ENCODE measurements at places on chromosomes 12 and 14. TPM values are rescaled to one million over a fixed set of nuclear protein-coding genes. Genes with fewer than 3 reads are reported as not detected.
A peak's percentile ranks its signal among the peaks of the same experiment; 100 is the strongest.

The IL31 gene
- total RNA-seq = not detected

The STXBP6 gene
- 3.9 TPM for total RNA-seq

The KERA gene
- total RNA-seq = not detected

The RNASE3 gene
- total RNA-seq = 0.38 TPM

The SCNN1A gene
- 452 TPM for total RNA-seq

The CYP46A1 gene
- total RNA-seq = 0.82 TPM

The P2RX2 gene
- 0.19 TPM for total RNA-seq

The KRT71 gene
- total RNA-seq = not detected

DNA sequence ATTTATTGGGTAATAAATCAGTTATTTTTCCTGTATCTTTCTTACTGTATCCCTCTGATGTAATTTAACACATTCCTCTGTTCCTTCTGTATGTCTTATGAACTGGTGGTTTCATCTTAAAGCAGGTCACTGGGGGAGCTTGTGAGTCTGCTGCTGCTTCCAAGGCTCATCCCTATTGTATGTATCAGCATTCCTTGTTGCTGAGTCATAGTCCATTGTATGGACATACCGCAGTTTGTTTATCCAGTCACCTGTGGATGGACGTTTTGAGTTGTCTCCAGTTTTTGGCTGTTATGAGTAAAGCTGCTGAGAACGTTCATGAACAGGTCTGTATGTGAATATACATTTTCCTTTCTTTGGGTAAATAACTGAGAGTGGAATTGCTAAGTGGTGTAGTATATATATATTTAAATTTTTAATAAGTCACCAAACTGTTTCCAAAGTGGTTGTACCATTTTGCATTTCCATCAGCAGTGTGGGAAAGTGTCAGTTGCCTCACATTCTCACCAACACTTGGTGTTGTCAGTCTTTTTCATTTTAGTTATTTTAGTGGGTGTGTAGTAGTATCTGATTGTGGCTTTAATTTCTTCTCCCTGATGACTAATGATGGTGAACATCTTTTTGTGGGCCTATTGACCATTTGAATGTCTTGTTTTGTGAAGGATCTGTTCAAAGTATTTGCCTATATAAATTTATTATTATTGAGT, 82.7 kb downstream of the BEGAIN start:
- DNase-seq = no peak

- DNase-seq = no peak
Observed at GRCh38 chr12:99137124-99137855, 492.2 kb downstream of the APAF1 start.

GRCh38 chr12:56933826-56934625, at the start of gene SDR9C7:
Gene SDR9C7, minus strand, starts transcription at chr12:56934408. Its CDS starts 147 bp downstream, at chr12:56934261.
- no peak for DNase-seq

DNA sequence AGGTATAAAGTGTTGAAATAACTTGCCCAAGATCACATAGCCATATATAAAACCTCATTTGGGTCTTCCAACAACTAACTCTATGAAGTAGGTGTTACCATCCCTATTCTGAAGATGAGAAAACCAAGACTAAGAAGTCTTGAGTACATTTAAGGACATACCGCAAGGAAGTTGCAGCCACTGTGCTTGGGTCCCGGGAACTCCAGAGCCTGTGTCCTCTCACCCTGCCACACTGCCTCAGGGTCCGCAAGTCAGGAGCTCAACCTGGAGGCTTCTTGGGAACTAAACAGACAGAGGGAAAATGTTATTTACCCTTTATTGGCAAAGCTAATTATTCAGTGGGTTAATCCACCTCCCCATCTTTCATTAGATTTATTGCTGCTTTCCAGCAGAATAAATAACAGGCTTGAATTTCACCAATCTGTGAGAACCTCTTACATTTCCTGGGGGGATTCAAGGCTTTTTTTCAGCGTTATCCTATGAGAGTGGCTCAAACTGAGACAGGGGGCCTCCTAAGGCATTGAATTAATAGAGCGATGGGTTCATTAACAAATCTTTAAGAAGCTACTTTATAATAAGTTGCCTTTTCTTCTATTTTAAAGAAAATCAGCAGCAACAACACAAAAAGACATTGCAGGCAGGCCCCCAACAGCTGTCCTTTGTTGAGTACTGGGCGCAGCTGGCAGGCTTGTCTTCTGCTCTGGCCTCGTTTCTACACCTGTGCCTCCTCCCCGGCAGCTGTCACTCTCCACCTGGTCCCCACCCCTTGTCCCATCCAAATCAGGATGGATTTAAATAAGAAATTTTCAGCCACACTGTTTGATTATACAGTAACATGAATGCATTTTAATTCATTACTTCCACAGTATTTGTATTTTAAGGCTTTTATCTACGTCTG, 25.3 kb downstream of the PHLDA1 start:
- peak; percentile 74 for DNase-seq

DNA sequence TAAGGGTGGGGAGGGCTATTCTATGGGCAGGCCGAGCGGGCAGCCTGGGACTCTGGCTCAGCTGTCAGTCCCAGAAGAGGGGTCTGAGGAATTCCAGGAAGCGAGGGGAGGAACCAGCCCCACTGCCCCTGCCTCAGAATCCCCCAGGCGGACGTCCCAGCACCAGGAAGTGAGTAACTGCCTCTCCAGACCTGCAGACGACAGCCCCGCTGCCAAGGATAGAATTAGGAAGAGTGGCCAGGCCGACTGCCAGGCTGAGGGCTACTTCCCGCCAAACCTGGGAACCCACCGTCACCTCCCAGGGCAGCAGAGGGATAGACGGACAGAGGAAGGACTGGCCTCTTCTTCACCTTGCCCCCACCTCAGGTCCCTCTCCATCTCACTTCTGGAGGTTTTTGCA, 6.7 kb upstream of the BDKRB2 start:
- DNase-seq = no peak

- no peak for DNase-seq
Observed at GRCh38 chr12:103827911-103828391, 13.1 kb downstream of the NT5DC3 start.

DNA sequence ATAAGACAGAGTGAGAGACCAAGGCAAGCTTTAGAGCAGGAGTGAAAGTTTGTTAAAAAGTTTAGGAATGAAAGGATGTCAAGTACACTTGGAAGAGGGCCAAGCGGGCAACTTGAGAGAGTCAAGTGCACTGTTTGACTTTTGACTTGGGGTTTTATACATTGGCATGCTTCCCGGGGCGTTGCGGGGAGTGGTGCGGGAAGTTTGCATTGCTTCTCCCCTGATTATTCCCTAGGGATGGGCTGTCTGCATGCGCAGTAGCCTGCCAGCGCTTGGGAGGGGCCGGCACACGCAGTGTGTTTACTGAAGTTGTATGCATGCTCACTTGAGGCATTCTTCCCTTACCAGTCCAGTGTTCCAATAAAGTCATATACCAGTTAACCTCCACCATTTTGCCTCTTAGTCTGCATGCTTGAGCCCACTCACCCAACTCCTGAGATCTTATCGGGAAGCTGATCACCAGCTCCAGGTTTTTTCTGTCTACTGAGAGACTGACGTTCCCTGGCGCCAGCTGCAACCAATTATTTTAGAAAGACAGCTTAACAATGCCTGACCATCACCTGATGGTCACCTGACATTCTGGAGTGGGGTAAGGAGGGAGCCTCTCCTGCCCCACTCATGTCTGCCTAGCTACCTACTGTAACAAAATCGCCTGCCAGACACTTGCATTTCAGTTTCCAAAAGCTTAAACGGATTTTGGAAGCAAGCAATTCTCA, 53.2 kb downstream of the DACT1 start:
- peak; percentile 66 for DNase-seq

DNA sequence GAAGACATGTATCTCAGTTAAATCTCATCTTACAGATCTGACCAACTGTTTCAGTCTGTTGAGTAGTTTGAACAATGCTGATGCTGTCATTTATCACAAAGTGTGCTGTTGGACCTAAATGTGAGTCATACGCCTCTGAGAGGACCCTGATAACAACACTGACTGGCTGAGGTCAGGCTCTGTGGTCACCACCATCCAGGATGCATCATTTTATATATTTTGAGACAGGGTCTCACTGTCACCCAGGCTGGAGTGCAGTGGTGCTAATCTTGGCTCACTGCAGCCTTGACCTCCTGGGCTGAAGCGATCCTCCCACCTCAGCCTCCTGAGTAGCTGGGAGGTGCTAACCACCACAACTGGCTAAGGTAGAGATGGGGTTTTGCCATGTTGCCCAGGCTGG, 181.0 kb upstream of the RGS6 start:
- no peak for DNase-seq

- DNase-seq = no peak
Observed at GRCh38 chr14:88143810-88144209, 138.9 kb downstream of the GPR65 start.

GRCh38 chr12:27534060-27534764, 10.2 kb downstream of the PPFIBP1 start:
- no peak for DNase-seq

DNA sequence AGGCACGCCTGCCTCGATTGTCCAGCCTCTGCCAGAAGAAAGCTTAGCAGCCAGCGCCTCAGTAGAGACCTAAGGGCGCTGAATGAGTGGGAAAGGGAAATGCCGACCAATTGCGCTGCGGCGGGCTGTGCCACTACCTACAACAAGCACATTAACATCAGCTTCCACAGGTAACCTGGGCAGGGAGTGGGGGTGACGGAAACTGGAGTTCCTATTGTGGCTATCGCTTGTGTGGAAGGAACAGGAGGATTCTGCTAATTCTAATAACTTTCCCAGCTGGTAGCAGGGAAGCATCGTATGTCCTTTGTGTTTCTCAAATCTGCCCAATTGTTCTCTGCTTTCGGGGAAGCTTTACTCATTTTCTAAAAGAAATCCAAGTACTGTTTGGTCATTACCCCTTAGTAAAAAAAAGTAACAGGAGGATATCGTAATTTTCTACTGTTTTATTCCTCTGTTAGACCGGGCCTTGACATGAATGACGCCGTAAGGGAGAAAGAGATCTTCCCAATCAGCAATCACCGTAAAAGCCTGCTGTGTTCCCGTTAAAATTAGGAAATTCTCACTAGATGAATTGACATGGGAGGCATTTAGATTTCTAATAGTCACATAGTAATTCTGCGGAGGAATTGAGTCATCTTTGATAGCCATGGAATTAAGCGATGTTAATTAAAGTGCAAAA, 449 bp downstream of the THAP2 start:
- DNase-seq = no peak

DNA sequence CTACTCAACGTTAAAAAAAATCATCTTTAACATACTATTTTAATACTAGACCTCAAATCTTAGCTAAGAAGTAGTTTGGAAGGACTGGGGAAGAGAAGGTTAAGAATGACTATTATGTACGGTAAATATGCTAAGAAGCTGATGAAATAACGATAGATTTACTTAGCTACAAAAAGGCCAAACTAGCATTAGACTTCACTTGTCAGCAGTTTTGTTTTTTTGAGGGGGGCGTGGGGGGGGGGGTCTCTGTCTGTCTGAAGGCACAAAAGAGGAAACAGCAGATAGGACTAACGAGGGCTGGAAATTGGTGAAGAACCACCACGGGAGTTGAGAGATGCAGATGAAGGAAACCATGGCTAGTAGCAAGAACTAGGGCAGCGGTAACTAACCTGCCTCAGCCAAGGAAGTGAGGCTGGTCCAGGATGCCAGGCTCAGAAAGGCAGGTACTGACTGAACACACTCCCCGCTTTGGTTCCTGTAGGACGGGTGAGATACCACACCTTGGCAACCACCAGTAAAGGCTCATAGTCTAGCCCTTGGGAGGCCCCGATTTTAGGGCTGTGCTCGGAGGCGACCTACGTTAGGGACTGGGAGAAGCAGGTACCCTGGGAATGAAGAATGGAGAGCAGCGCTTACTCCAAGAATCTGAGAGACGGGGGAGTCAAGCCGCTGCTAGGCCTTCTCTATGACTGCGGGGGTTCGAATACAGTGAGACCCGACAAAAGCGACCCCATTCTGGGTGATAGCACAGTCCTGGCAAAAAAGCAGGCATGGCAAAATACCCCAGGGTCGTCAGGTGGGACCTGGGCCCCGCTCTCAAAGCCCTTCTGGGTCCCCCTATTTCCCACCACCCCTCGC, 675 bp downstream of the NEDD8 start:
- no peak for DNase-seq

- DNase-seq = peak; percentile 83
Observed at GRCh38 chr12:106223485-106224354, 24.1 kb downstream of the CKAP4 start.

GRCh38 chr14:44873536-44873935, 88.2 kb downstream of the KLHL28 start:
- DNase-seq = no peak

DNA sequence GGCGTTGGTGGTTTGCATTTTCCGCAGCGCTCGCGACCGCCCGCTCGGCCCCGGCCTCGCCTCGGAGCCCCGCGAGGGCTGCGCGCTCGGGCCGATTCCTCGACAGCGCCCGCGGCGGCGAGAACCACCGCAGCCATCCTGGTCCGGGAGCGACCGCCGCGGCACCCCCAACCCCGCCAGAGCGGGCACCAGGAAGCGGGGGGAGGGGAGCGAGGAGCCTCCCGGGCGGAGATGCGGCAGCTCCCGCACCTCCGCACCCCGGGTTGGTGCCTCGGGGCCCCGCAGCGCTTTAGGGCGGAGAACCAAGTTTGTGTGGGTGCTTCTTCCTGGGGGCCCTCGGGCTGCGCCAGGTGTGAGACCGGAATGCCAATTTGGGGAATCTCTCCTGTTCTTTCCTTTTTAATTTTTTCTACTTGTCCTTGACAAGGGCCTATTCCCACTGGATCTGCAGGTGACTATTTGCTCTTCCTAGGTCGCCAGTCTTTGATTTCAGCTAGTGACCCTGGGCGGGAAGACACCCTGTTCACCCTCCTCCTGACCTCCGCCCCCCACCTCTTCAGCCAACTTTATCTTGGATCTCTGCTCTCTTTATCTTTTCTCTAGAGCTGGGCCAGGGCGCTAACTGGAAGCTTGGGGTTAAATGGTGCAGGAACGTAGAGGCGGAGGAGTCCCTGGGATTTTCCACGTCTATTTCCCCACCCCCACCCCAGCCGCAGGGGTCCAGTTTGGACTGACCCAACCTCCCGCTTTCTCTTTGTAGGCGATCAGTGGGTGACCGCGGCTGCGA, at the start of gene SOCS2:
Gene SOCS2, plus strand, starts transcription at position 751 of the 787 bp plus-strand sequence. CDS start 223 bp downstream, outside the sequence.
- DNase-seq = peak; percentile 46

DNA sequence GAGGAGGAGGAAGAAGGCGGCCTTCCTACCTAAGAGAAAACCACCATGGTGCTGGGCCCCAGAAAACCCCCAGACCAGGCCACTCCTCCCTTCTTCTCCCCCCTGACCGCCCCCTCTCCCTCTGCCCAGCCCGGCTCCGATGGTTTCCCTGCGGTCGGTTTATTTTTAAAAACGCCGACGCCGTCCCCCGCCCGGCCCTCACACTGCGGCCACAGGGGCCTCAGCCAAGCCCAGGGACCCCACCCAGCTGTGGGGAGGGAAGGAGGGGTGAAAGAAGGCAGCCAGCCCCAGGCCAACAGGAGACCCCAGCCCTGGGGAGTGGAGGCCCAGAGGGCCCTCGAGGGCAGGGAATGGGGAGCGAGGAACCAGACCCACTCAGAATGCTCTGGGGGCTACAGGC, 3.4 kb downstream of the SP7 start:
- no peak for DNase-seq

- peak; percentile 80 for DNase-seq
Observed at GRCh38 chr12:110100315-110100970, 23.7 kb upstream of the IFT81 start.

GRCh38 chr12:66080791-66081190, 49.8 kb downstream of the LLPH start:
- no peak for DNase-seq

- peak; percentile 89 for DNase-seq
Observed at GRCh38 chr14:60734465-60735242, at the start of gene MNAT1. Gene MNAT1, plus strand, starts transcription at chr14:60734761. Its CDS starts 102 bp downstream, at chr14:60734863.

Data from kidney (tissue), 22 donors.